Choroid plexus epithelial cell (primary cell): ENCODE measurements at places on chromosomes 16 and 17.

DNA sequence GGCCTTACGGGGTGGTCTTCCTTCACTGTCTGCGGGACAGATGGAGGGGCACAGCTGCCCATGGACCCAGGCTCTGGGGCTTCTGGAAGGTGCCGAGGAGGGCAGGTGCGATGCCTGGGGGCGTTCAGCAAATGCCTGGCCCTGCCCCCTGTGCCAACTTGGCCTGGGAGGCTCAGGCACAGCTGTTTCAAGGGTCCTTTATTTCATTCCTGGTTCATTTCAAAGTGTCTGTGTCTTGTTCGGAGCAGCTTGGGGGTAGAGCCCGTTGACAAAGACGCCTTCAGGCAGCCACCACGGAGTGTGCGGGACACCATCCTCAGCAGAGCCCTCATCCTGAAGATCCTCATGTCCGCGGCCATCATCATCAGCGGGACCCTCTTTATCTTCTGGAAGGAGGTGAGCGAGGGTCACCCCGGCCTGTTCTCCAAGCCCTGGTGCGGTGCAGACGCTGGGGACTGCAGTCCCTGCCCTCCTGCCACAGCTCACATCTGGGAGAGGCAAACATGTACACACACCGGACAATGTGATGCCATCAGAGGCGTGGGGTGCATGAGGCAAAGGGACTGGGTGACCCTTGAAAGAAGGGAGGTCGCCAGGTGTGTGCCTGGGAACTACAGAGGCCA, 43.9 kb downstream of the MEAK7 start:
- DNase-seq, result no peak

- no peak for DNase-seq
Observed at GRCh38 chr17:82822281-82822680, 17.5 kb downstream of the ZNF750 start.

GRCh38 chr17:59401725-59402124, 70.3 kb downstream of the YPEL2 start:
- DNase-seq, result no peak

DNA sequence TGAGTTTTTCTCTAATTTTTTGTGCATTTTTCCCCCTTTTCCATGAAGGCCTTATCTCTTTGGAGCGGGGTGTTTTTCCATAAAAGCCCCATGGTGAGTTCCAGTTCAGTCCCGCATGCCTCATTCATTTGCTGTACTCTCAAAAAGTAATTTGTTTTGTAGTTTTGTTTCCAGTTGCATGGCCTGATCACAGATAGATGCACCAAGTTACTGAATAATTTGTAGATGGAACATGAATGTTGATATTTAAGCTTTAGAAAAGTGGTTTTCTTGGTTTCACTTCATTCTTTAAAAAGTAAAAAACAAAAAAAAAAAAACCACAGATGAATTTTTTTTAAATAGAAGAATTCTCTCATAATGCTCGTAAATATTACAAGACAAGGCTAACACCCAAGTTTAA, 349.2 kb downstream of the BCAS3 start:
- DNase-seq, result no peak
